ENCODE measurements at places on chromosomes 6 and 20. TPM values are rescaled to one million over a fixed set of nuclear protein-coding genes. Genes with fewer than 3 reads are reported as not detected.

DNA sequence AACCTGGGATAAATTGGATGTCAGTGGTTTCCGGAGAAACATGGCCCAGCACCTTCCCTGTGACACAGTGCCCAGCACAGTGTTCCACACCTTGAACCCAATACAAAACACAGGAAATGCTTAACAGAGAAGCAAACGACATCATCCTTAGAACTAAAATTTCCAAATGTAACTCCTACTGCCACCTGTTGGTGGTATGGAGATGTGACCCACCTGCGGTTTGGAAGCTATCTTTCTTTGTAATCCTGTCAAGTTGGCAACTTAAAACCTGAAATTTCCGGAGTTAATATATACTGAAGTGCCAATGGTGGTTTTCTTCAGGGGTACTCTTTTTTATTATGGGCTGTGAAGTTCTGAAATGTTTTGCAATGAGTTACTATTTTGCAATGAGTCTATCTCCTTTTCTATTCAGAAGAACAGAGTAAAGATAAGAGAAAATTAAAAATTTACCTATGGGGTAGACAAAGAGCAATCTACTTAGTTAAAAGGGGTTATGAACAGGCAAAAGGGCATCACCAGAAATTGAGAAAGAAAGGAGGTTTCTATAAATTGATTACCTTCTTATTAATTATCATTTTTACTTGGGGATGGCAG lies 658.8 kb downstream of the PTPRT start:
- peak; percentile 12 for DNase-seq

GRCh38 chr6:162358625-162359024 lies 368.9 kb downstream of the PRKN start:
- DNase-seq, result no peak

- DNase-seq, result peak; percentile 79
Measured at GRCh38 chr6:16338577-16339264, 100.3 kb downstream of the GMPR start.

GRCh38 chr20:10523443-10523842 lies 88.3 kb downstream of the SLX4IP start:
- no peak for DNase-seq

GRCh38 chr20:57977569-57977968 lies 250.9 kb downstream of the ANKRD60 start:
- no peak for DNase-seq

- no peak for DNase-seq
Measured at GRCh38 chr6:5466281-5467136, 205.2 kb downstream of the FARS2 start.

DNA sequence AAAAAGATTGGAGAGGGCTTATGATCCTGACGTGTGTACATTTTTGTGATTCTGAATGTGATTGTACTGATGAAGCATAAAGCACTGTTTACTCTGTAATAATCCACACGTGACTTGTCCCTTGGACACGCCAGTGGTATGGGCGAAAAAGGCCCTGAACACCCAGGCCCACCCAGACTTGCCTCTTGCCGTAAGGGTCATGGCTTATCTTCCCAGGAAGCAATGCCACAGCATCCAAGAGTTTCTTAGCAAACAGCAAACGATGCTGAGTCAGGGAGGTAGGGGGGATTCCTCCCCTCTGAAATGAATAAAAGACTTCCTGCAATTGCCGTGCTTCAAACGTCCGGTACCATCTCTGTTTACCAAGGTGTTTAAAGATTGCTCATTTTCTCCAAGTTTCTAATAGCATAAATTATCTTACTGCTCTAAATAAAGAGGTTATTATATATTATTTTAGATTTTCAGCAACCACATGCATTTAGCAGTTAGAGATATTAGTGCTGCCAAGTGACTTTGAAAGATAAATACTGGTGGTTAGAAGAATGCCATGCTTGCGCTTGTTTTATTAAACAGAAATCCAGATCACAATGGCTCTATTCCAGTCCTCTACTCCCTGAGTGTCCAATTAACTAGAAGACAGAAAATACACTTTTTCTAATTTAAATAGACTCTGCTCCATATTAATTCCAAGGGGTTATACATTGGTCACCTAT lies 212.8 kb upstream of the CST7 start:
- no peak for DNase-seq

- DNase-seq, result no peak
Measured at GRCh38 chr20:60091861-60092260, 133.6 kb downstream of the CDH26 start.

DNA sequence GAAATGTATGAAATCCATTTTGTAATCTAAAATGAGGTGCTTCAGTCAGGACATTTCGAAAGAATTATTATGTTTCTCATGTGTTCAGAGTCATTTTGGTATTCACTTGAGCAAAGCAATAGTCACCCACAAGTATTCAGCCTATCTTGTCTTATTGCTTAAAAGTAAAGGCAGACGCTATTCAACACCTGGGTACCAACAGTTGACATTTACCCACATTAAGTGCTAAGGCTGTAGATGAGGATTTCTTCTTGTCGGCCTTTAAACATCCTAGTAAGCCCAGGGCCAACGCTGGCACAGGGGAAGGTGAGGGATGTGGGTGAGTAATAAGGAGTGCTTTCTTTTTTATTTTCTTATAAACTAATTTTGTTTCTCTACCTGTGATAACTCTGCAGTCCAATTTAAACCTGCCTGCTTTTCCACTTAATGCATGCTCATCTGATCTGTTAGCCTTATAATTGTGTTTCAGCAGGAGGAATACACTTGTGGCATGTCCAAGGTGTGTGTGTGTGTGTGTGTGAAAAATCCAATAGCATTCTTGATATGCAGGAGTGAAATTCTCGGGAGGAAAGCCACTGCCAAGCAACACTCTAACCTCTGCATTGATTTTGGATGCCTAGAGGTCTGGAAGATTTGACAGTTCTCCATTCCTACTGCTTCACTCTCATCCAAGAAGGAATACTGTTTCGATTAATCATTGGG lies 252.0 kb downstream of the SOX4 start:
- no peak for DNase-seq

DNA sequence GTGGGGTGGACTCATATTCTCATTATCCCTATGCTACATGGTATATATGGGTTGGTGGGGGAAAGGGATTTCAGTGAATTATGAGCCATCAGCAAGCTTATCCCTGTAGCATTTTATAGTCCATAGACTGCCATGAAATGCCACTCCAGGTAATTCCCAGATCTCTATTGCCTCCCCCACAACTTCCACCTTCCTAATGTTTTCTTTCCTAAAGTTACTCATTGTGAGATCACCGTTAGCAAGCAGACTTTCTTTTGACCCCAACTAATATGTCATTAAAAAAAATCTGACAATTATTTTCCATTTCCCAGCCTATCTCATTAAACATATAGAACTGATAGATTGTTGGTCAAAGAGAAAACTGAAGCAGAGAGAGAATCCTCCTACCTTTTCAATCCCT lies 40.7 kb upstream of the TBX18 start:
- DNase-seq, result no peak

GRCh38 chr20:19849341-19850197 lies 91.5 kb downstream of the RIN2 start:
- DNase-seq, result no peak

DNA sequence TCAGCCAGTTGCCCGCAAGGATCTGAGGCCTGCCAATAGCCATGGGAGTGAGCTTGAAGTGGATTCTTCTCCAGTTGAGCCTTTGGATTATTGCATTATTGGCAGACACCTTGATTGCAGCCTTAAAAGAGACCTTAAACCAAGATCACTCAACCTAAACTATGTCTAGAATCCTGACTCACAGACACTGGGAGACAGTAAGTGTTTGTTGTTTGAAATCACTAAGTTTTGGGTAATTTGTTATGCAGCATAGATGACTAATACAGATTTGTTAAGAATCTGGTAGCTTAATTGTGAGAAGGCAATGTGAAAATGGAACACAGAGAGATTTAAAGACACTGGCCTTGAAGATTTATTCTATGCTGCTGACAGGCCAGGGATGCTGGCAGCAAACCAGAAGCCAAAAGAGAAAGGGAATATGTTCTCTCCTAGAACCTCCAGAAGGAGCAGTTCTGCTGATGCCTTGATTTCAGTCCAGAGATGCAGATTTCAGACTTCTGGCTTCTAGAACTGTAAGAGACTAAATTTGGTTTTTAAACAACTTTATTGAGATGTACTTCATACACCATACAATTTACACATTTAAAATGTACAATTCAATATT lies 17.6 kb downstream of the SIRPD start:
- no peak for DNase-seq

DNA sequence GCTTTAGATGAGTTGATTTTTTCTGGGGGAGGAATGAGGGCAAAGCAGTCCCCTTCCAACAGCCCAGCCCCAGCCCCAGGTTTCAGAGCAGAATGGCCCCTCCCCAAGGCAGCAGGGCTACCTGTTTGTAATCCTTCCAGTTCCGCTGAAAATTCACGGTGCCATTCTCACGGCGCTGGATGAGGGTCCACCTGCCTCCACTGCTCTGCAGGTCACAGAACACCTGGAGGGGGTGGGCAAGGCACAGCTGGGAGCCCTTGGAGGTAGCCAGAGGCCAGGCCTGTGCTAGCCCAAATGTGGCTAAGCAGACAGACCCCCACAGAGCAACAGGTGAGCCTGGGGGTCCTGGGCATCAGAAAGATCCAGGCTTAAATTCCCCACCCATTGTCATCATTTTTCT lies 36.5 kb downstream of the ANGPT4 start:
- DNase-seq, result no peak

DNA sequence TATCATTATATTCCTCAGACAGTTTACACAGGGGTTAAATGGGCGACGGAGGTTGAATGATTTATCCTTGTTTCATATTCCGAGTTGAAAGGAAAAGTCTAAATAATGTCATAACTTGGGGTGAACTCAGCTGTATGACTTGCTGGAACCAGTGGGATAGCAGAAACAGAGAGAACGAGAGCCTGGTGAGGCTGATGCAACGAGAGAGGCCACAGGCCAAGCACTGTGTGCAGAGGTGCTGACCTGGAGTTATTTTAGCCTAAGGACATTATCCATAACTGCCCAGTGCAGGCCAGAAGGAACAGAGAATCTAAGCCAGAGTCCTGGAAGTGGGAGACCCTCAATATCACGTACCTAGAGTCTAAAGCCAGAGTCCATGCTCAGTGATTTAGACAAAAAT lies 394.9 kb downstream of the MAFB start:
- no peak for DNase-seq

- no peak for DNase-seq
Measured at GRCh38 chr6:161389756-161390155, 115.9 kb upstream of the AGPAT4 start.

- no peak for DNase-seq
Measured at GRCh38 chr20:39479196-39479810, 517.2 kb downstream of the DHX35 start.

DNA sequence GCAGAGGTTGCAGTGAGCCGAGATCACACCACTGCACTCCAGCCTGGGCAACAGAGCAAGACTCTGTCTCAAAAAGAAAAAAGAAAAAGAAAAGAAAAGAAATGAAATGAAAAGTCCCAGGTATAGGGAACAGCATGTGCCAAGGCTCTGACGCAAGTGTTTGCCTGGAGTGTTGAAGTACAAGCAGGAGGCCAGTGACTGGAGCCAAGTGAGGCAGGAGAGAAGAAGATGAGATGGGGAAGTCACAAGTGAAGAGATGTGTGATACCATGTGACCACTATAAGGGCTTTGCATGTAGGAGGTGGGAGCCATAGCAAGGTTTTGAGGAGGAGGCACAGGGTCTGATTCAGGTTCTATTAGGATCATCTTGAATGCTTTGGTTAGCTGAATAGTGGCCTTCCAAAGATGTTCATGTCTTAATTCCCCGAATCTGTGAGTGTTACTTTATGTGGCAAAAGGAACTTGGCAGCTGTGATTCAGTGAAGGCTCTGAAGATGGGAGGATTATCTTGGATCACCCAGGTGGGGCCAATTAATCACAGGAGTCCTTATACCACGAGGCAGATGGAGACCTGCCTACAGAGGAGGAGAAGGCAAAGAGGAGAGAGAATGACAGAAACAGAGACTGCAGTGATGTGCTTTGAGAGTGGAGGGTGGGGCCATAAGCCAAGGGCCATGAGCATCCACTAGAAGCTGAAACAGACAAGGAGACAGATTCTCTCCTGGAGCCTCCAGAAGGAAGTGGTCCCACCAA lies 91.1 kb upstream of the PTPN1 start:
- DNase-seq, result no peak

DNA sequence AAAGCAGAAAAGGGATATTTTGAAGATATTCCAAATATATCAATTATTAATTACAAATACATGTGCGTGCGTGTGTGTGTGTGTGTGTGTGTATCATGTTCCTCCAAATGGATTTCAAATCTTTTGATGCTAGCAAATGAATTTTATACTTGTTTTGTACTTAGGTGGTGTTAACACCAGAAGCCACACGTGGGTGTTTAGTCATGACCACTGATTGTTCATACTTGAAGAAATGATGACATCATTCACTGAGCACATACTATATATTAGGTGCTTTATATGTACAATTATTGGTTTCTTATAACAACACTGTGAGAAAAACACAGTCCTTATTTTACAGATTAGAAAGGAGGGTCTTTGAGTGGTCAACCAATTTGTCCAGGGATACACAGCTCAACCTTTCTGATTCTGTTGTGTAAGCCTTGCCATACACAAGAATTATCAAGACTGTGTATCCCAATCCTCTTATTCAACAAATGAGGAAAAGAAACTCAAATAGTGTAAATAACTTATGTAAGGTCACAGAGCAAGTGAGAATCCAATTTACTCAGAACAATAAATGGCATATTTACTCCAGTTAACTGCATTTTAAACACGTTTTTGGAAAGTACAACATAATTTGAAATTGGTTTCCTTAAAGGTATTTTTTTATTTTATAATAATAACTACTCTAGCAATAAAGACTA lies 88.5 kb downstream of the BCAS1 start:
- no peak for DNase-seq

- no peak for DNase-seq
Measured at GRCh38 chr6:31483392-31483791, 14.6 kb upstream of the MICB start.

DNA sequence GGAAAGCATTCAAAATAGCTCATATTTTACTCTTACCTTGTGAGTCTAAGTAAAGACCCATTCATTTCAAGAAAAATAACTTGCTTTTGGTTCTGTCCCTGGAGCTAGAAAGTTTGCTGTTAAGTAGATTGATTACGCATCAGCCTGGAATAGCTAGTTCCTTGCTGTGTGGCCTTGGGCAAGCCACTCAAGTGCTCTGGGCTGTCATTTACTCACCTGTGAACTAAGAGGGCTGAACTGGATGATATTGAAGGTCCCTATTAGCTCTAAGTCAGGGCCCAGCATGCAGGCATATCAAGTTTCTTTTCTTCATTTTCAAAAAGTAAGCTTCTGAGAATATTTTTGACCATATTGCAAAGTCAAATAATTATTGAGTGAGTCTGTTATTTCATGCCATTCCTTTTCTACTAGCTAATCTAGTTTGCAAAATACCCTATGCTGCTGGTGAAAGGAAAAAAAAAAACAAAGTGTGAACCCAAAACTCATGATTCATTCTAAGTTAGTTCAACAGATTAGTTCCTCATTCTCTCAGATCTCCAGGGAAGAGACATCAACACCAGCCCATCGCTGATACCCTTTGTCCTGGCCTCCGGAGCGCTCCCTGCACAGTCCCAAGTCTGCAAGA lies 106.5 kb upstream of the GMDS start:
- no peak for DNase-seq

FLRT3 gene
- 14.5 TPM for polyA plus RNA-seq

BPIFA1 gene
- polyA plus RNA-seq, result not detected

TUBB1 gene
- polyA plus RNA-seq, result 5.7 TPM

TMC2 gene
- polyA plus RNA-seq, result 0.37 TPM

VAPB gene
- polyA plus RNA-seq, result 36.3 TPM

BCL2L1 gene
- 43.3 TPM for polyA plus RNA-seq

APOBEC2 gene
- 0.66 TPM for polyA plus RNA-seq

OGFRL1 gene
- 17.3 TPM for polyA plus RNA-seq

HLA-DPB1 gene
- polyA plus RNA-seq, result 30.3 TPM

ZNF165 gene
- polyA plus RNA-seq, result 2.7 TPM

VARS2 gene
- 43.0 TPM for polyA plus RNA-seq

UCKL1 gene
- 68.8 TPM for polyA plus RNA-seq
